NCI-H2107 (cell line): ENCODE measurements at places on chromosomes 12 and 14.

DNA sequence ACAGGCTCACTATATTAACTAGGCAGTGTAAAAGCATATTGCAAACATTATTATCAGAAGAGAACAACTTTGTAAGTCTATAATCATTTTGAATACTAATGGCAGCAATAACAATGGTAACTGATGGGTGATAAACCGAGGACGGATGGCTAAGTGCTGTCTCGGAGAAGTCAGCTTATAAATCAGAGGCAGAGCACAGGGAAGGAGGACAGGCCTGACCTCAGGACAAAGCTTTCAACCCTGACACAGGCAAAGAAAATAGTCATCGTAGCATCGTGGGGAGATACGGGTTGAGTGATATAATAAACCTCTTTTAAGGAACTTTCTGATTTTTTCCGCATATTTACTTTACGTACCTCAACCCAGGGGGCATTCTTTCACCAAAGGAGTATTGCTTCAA lies 48.4 kb downstream of the FLRT2 start:
- no peak for DNase-seq

GRCh38 chr14:34701808-34702207 lies 12.6 kb downstream of the CFL2 start:
- DNase-seq: no peak

DNA sequence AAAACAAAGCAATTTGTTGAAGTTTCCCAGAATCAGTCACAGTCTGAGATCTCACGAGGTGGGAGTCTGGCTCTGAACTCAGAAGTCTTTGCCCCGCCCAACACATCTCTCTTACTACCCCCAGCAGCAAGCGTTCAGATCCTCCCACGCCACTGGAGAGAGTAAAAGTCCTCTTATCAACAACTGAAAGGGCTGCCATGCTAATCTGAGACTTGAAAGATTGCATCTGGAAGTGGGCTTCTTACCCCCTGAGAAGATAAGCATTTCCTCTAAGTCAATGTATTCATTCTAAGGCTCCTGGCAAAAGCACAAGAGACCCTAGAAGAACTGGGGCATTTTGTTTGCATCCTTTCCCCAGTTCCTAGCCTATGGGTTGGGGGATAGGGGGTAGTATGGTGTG lies 34.1 kb upstream of the STON2 start:
- DNase-seq: no peak

- DNase-seq: no peak
Measured at GRCh38 chr12:47736877-47737676, 11.8 kb upstream of the ENDOU start.

- no peak for DNase-seq
Measured at GRCh38 chr12:14853961-14854360, 10.6 kb upstream of the ART4 start.

- no peak for DNase-seq
Measured at GRCh38 chr12:57151741-57152630, 4.6 kb upstream of the LRP1-AS start.

GRCh38 chr12:89345376-89345775 lies 6.9 kb downstream of the DUSP6 start:
- no peak for DNase-seq

DNA sequence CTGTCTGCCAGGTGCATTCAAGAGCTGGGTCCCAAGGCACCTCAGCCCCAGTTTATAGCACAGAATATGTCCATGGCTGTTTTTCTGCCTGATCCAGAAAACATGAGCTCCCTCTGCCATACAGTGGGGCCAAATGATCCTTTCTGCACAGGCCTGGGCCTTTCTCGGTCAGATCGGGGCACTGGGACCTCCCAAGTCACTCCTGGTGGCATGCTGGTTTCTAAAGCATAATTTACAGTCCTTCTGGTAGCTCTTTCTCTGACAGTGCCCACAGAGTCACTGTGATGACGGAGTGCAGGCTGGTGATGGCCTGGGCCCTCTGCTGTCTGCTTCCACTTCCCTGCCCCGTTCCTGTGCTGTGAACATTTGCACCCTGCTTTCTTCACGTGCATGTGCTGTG lies 99.2 kb downstream of the ADGRD1 start:
- DNase-seq: no peak

DNA sequence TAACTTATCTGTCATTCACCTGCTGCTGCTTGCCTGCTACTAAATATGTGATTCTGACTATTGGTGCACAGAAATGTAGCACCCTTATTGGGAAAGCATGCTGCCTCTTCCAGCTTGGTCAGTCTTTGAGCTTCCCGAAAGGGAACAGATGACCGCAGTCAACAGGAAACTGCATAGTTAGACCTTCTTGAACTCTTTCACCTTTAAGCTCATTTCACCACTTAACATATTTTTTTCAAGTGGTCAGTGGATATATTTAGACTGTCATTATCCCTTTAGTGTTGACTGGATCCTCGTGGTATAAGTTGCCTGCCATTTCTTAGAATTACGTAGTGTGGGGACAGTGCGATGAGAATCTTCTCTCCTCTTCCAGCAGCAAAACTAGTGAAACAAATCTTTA lies 224.9 kb downstream of the FBXL14 start:
- no peak for DNase-seq

GRCh38 chr14:28661171-28661772 lies 105.3 kb upstream of the FOXG1 start:
- no peak for DNase-seq

GRCh38 chr14:23173031-23173430 lies 10.4 kb downstream of the SLC7A8 start:
- no peak for DNase-seq

GRCh38 chr12:119869720-119870119 lies 7.4 kb downstream of the CIT start:
- no peak for DNase-seq

GRCh38 chr14:22489957-22490950 lies 98.8 kb downstream of the DAD1 start:
- DNase-seq: no peak

DNA sequence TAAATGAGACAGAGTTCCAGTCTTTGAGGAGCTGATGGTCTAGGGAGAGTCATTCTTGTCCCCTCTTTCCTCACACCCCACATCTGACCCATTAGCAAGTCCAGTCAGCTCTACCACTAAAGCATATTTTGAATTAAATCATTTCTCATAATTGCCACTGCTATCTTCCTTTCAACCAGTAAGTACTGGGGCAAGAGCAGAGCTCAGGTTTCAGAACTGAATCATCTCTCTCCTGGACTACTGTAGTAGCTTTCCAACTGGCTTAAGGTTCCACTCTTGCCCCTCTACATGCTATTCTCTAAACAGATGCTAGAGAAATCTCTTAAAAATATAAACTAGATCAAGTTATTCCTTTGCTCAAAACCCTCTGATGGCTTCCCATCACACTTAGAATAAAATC lies 218.3 kb downstream of the TTC6 start:
- DNase-seq: no peak

DNA sequence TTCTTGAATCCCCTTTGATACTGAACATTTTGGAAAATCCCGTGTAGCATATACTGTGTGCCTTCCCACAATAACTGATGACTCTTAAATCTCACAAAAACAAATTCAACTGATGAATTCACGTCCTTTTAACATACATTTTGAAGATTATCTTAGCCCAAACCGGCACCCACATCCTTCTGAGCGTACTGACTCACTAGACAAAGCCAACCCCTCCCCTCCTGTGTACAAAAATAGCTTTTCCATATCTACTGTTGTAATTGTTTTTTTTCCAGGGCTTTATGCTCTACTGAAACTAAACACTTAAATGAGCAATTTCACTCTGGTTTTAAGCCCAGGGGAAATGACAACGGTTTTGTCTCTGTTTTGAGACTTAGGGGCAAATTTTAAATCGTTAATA lies 109.4 kb upstream of the ATF7IP start:
- DNase-seq: no peak
